Stimulated activated CD4-positive, alpha-beta T cell treated with anti-CD3 and anti-CD28 coated beads, Interleukin-1b, Interleukin-23, amount 100 ng/mL, for 1 hour (primary cell): ENCODE measurements at places on chromosomes 5 and 9.

DNA sequence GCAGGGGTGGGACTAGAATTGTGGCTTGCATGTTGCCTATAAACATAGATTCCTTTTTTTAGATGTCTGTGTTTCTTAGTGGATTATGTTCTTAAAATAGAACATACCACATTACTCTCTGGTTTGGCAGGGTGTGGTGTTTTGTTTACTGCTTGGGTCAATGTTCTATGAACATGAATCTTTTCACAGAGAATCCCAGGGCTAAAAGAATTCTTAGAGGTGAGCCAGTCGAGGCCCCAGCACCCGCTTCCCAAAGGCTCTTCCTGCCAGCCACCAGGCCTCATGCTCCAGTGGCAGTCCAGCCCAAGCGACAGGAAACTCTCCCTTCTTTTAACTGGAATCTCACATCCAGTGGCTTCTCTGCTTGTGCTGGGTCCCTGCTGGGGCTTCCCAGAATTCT is 126.6 kb downstream of the C9orf152 start:
- DNase-seq, result no peak

- no peak for DNase-seq
Observed at GRCh38 chr9:70389621-70390266, 24.7 kb downstream of the KLF9 start.

GRCh38 chr5:94028001-94028400 is 286.6 kb upstream of the POU5F2 start:
- DNase-seq, result no peak

DNA sequence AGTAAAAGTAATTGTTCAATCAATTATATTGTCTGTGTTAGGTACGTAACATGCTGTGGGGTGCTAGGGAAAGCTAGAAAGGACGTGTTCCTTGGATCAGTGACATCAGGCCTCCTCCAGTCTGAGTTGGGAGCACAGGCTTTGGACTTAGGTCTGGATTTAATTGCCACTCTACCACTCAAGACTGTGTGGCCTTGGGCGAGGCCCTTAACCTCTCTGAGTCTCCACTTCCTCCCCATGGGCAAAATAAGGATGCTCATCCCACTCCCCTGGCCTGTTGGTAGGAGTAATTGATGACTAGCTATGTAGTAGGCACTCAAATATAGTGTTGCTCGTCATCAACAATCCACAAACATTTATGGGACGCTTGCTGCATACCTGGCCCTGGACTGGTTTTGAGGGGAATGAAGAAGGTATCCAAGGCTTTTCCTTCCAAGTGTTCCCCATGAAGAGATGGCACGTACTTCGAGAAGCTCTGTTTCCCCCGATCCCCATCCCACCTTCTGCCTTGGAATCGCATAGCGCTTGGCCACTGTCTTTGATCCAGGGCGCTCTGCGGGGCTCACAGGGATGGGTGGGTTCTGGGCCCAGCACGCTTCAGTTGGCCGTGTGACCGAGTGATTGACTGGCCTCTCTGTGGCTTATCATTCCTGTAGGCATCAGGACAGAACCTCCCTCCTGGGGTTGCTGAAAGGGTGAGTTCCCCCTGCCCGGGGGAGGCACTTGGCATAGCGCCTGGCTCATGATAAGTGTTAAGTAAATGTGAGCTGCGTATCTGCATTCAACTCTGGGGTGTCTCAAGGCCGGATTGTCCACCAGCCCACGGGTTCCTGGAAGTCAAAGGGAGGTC is 8.1 kb downstream of the FGF18 start:
- DNase-seq, result no peak
